Mammary epithelial cell (primary cell): ENCODE measurements at places on chromosomes 3 and 15.
A peak's percentile ranks its signal among the peaks of the same experiment; 100 is the strongest.

DNA sequence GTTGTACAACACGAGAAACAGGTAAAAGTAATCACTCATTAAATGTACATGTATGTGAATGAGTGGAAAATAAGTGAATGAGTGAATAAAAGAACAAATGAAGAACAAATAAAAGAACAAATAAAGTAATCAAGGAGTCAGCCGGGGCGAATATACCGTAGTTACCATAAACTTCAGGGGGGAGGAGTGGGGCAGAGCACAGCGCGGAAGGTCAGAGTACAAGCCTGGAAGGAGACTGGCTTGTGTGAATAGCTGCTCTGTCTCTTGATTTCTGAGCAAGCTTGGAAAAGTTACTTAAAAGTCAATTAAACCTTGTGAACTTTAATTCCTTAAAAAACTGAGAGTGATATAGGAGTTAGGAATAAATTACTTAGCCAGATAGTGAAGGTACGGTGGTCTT, 466.5 kb upstream of the CNTN4 start:
- DNase-seq = no peak

GRCh38 chr3:48241796-48242455, 1.0 kb downstream of the ZNF589 start:
- no peak for DNase-seq

DNA sequence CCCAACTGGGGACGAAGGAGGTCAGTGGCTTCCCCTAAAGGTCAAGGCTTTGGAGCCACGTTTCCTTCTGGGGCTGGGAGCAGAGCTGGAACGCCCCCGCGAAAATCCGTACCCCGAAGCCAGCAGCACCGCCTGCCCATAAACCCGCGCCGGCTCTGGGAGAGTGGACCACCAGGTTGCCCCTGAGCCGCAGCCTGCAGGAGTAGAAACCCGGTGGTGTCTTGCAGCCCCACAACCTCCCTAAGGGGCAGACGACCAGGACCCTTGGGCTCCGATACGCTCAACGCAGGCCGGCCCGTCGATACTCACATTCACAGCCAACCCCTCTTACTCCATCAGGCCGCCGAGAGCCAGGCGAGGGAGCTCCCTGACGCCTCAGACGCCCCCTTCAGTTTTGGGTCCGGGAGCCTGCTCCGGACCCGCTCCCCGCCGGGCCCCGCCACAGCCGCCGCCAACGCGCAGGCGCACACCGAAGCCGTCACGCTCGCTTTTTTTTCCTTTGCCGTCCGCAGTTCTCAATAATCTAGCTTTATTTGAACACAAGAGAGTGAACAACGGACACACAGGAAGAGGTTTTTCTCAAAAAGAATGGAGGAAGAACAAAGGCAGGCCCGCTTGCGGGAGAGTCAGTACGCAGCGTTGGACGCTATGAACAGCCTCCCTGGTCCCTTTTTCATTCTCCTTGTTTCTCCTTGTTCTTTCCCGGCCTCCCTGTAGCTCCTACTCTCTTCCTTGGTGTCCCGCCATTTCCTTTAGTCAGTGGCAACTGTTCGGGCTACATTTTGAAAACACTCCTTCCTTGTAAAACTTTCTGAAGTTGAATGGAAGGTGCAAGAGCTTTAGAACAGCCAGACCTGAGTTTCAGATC, at the start of gene ZNF106:
ZNF106 (minus strand) TSS at position 471 of the 868 bp plus-strand sequence. CDS start 18,852 bp downstream, outside the sequence.
- peak; percentile 84 for DNase-seq

GRCh38 chr15:56774356-56774755, 41.0 kb upstream of the ZNF280D start:
- DNase-seq = no peak

- DNase-seq = peak; percentile 43
These were observed 25.2 kb downstream of the PIGB start for GRCh38 chr15:55344206-55344605.

GRCh38 chr3:9408061-9408460, 10.6 kb downstream of the SETD5 start:
- no peak for DNase-seq

- DNase-seq = peak; percentile 81
These were observed at the start of gene ALDH1A3 for GRCh38 chr15:100879464-100880138. ALDH1A3 (plus strand) TSS chr15:100879831; CDS start chr15:100879908, 77 bp downstream.

- DNase-seq = peak; percentile 1
These were observed 68.1 kb downstream of the PFN2 start for GRCh38 chr3:149902498-149903139.

DNA sequence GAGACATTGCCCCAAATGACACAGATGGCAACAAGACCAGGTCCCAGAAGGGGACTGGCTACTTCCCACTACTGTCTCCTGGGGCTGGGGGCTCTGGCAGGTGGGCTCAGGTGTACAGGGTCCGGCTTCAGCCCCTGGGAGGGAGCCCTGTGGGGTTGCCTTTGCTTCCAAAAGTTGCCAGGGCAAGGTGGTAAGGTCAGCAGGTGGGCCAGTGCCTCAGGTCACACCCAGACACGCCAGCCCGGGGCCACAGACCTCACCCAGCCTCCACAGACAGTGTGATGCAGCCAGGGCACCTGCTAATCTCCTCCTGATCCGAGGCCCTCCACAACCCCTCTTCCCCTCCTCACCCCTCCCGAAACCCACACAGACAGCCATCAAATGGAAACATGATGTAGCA, 7.5 kb downstream of the OXTR start:
- no peak for DNase-seq

DNA sequence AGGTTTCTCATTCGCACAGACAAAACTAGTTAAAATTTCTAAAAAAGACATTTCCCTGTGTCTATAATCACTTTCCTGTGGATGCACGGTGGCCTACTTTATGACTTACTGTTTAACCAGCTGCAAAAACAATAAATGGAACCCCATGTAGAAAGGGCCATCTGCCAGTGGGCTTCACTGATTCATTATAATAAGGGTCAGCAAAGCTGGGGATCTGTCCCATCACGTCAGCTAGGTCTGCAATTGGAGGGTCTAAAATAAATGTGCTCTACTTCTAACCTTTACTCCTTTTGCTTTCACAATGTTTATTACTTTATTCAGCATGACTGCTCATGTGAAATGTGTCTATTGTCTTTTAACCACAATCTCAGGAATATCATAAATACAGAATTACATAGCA, 43.1 kb upstream of the NMD3 start:
- DNase-seq = no peak

DNA sequence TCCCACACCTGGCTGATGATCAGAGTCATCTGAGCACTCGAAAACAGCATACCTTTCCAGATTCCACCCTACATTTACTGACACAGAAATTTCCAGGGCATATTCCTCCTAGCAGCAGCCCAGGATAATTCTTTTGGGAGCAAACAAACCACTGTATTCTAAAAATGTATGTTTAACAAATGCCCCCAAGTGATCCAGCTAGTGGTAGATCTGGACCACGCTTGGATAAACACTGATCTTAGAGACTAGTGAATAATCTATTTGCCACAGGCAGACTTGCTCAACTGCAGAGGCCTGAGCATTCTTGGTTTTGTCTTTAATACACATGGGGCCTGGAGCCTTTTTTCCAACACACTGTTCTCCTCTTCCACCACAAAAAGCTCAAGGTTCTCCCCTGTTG, 89.6 kb downstream of the TM4SF4 start:
- no peak for DNase-seq

DNA sequence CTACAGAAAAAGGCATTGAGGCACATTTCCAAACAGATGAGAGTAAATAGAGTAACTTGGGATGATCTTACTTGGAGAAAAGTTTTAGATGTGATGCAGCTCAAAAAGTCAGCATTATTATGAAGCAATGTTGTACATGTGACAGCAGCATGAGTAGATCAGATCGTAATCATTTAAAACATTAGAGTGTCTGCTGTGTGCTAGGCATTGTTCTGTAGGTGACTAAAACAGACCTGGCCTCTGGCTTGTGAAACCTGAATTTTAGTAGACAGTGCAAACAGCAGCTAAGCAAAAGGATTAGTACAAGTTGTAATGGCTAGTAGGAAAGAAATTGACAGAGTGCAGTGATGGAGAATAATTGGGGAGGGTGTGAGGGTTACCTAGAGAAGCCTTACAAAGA, 15.1 kb downstream of the UBE2E1 start:
- peak; percentile 61 for DNase-seq

- no peak for DNase-seq
These were observed 27.6 kb downstream of the ARNT2 start for GRCh38 chr15:80431635-80432344.

DNA sequence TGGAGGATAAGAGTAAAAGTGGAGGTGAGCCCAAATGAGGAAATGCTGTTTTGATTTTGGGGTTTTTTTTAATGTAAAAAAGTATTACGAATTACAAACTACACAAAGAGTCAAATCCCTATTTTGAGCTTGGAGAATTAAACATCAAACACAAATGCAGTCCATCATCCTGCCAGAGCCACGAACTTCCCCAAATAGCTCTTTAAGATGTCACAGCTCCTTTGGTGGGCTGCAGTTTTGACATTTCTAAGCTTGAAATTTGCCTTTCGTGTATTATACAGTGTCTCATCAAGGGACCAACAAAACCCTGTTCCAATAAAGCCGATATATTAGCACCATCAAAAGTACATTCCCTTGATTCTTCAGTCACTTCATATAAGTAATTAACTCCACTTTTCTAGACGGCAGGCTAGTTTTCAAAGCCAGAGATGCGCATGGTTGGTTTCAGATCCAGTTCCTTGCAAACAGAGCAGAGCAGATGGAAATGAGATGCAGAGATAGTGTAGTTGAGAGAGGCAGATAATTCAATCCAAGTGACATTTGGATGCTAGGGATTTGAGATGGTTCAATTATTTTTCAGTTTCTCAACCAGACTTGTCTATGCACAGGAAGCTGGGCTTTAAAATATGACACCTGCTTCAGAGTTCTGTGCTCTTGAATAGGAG, 580.9 kb downstream of the EDEM1 start:
- no peak for DNase-seq

DNA sequence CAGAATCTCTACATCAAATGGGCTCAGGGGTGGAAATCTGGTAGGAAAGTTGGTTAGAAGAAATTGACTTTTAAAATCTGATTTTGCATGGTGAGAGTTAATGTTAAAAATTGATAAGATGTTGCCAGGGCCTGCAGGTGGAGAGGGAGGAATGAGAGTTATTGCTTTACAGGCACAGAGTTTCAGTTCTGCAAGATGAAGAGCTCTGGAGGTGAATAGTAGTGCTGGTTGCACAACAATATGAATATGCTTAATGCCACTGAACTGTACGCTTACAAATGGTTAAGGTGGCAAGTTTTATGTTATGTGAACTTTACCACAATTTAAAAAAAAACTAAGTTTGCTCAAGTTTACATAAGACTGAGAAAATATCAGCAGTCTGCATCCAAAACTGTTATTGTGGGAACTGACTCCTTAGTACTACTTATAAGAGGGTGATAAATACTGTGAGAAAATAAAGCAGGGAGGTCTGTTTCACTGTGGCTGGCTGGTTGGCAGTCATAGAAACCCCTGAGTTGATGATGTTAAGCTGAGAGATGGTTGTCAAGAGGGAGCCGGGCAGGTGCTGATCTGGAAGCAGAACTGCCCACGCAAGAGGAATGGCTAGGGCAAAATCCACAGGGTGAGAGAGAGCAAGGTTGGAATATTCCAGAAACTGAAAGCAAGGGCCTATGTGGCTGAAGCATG, 144.9 kb downstream of the EDEM1 start:
- no peak for DNase-seq
